Stimulated activated naive B cell treated with anti-CD40 and anti-IgM and Interleukin-4, amounts not matched to agents 10 μg/mL and 1 μg/mL and 100 μg/mL, for 72 hours (primary cell): ENCODE measurements at places on chromosomes 16 and 17.

DNA sequence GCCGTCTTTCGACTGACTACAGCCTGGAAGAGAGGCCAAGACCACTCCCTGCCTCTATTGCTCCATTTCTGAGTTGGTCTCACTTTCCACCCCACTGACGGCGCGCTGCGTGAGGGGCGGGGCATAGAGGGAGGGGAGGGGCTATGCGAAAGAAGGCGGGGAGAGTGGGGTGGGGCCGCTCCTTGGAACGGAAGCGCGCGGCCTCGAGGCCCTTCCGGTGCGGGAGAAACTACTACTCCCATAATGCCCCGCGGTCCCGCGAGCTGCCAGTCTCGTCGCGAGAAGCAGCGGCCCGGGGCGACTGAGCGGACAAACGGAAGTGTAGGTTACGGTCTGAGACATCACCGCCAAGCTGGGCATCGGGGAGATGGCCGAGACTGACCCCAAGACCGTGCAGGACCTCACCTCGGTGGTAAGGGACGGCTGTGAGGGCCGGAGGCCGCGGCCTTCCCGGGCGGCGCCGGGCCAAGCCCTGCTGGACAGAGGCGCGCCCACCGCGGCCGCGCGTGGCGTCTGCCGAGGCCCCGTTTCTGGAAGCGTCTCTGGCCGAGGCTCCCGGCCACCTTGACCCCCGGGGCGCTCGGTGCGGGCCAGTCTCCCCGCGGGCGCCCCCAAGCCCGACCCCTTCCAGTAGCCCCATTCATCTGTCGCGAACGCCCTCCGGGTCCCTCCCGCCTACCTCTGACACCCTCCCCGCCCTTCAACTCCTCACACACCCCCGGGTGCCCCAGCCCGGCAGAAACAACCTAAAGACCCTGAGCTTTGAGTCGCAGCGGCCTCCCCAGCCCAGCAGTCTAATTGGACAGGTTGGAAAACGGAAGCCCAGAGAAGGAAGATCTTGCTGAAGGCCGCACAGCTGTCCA is at the start of gene HSBP1:
Gene HSBP1 (plus strand): TSS at position 269 of the 863 bp plus-strand sequence. CDS start 99 bp downstream, at position 368.
- H3K27me3 ChIP-seq: no peaks in the 10 kb centered on the region
- peak within 1 kb of the TSS; percentile 99 for H3K4me3 ChIP-seq
- peaks cover 35% of the 10 kb centered on the region for H3K4me1 ChIP-seq
- H3K36me3 ChIP-seq: peaks cover 14% of the 10 kb centered on the region
- DNase-seq: peak; percentile 92
- peak within 1 kb of the TSS; percentile 99 for H3K27ac ChIP-seq

GRCh38 chr17:78653382-78653781 is 76.2 kb upstream of the DNAH17 start:
- H3K36me3 ChIP-seq: peaks cover 4% of the 10 kb centered on the region
- H3K4me1 ChIP-seq: no peaks in the 10 kb centered on the region
- no peak overlapping the region for H3K4me3 ChIP-seq
- H3K27me3 ChIP-seq: no peaks in the 10 kb centered on the region

DNA sequence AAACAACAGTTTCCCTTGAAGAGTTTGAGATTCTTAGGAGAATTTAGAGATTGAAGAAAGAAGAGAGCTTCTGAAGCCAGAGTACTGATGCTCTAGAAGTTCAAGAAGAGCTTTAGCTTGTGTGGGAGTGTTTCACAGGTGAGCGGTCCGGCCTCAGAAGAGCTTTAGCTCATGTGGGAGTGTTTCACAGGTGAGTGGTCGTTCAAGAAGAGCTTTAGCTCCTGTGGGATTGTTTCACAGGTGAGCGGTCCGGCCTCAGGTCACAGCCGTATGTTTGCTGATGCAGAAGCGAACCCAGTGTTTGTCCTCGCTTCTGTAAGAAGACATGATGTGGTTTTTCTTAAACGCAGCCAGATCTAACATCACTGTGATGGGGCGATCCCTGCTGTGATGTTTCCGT is 76.4 kb downstream of the SEC14L1 start:
- no peaks in the 10 kb centered on the region for H3K27me3 ChIP-seq
- H3K4me1 ChIP-seq: peaks cover 22% of the 10 kb centered on the region
- no peak overlapping the region for H3K27ac ChIP-seq
- no peak for DNase-seq
- no peak overlapping the region for H3K4me3 ChIP-seq

GRCh38 chr17:78882540-78883088 is 20.4 kb downstream of the CEP295NL start:
- H3K36me3 ChIP-seq: peaks cover 1% of the 10 kb centered on the region
- H3K27ac ChIP-seq: peak overlapping the region; percentile 96
- DNase-seq: peak; percentile 20

DNA sequence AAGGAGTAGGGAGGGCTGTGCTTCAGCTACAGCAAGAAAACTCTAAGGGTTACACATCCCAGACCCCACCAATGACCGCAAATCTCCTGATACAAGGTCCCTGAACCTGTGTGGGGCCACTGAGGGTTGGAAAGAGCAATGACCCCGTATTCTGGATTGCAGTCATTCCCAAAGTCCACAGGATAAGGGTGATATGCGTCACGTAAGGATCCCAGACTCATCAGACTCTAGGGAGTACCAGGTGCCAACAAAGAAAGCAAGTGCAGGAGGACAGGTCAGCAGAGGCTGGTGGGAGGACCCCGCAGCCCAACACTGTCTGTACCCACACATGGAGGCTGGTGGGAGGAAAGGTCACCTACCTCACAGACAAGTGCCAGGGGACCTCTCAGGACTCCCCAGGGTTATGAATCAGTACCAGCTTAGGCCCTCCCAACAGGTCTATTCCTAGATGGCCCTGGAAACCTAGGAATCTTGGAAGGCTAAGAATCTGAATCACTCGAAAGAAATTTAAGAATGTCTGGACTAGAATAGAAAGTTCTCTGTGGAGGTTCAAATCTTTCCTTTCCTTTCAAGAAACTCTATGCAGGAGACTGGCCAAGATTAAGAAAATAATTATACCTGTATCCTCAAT is 16.2 kb downstream of the PITPNA start:
- H3K4me1 ChIP-seq: peaks cover 3% of the 10 kb centered on the region
- H3K36me3 ChIP-seq: peaks cover 56% of the 10 kb centered on the region
- DNase-seq: no peak
- H3K4me3 ChIP-seq: no peak overlapping the region
- no peaks in the 10 kb centered on the region for H3K27me3 ChIP-seq

GRCh38 chr17:2138318-2138717 is 83.4 kb downstream of the HIC1 start:
- H3K27me3 ChIP-seq: no peaks in the 10 kb centered on the region
- DNase-seq: no peak
- peaks cover 5% of the 10 kb centered on the region for H3K36me3 ChIP-seq
- H3K4me3 ChIP-seq: no peak overlapping the region
- peaks cover 24% of the 10 kb centered on the region for H3K4me1 ChIP-seq

GRCh38 chr16:69404275-69404805 is 18.5 kb upstream of the TERF2 start:
- no peak overlapping the region for H3K4me3 ChIP-seq
- H3K27ac ChIP-seq: no peak overlapping the region
- peaks cover 5% of the 10 kb centered on the region for H3K27me3 ChIP-seq
- DNase-seq: no peak
- no peaks in the 10 kb centered on the region for H3K36me3 ChIP-seq
- H3K4me1 ChIP-seq: peaks cover 11% of the 10 kb centered on the region

- H3K4me1 ChIP-seq: peaks cover 68% of the 10 kb centered on the region
- H3K4me3 ChIP-seq: peak overlapping the region; percentile 87
- H3K36me3 ChIP-seq: peaks cover 30% of the 10 kb centered on the region
- DNase-seq: no peak
Observed at GRCh38 chr16:29662729-29663015, 375 bp upstream of the SPN start.

DNA sequence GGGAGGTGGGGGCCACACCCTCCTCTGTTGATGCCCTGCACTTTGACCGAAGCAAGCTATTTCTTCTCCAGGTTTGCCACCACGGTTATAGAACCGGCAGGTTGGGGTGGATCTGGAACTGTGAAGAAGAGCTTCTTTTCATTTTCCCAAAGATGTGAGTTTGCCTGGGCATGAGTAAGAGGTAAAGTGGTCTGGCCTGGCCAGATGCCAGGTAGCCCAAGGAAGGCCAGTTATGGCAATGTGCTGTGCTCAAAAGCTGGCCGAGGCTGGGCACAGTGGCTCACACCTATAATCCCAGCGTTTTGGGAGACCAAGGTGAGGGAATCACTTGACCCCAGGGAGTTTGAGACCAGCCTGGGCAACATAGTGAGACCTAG is 18.7 kb downstream of the ATP6V0D1 start:
- peaks cover 58% of the 10 kb centered on the region for H3K4me1 ChIP-seq
- H3K27ac ChIP-seq: peak overlapping the region; percentile 20
- H3K36me3 ChIP-seq: peaks cover 23% of the 10 kb centered on the region
- no peaks in the 10 kb centered on the region for H3K27me3 ChIP-seq
- no peak overlapping the region for H3K4me3 ChIP-seq

GRCh38 chr17:39237586-39237985 is 11.8 kb upstream of the STAC2 start:
- peaks cover 6% of the 10 kb centered on the region for H3K27me3 ChIP-seq
- no peaks in the 10 kb centered on the region for H3K36me3 ChIP-seq
- no peak overlapping the region for H3K27ac ChIP-seq

GRCh38 chr17:47810200-47810821 is 11.3 kb downstream of the OSBPL7 start:
- peaks cover 77% of the 10 kb centered on the region for H3K36me3 ChIP-seq
- no peaks in the 10 kb centered on the region for H3K27me3 ChIP-seq
- H3K4me1 ChIP-seq: peaks cover 4% of the 10 kb centered on the region
- peak overlapping the region; percentile 37 for H3K27ac ChIP-seq

- H3K36me3 ChIP-seq: peaks cover 1% of the 10 kb centered on the region
- H3K27ac ChIP-seq: no peak overlapping the region
- DNase-seq: no peak
- no peak overlapping the region for H3K4me3 ChIP-seq
Observed at GRCh38 chr17:32771396-32771795, 105.5 kb downstream of the MYO1D start.

GRCh38 chr16:87344931-87345631 is 27.9 kb upstream of the C16orf95 start:
- H3K4me3 ChIP-seq: no peak overlapping the region
- H3K36me3 ChIP-seq: peaks cover 53% of the 10 kb centered on the region
- H3K27ac ChIP-seq: peak overlapping the region; percentile 94
- no peaks in the 10 kb centered on the region for H3K27me3 ChIP-seq
- DNase-seq: peak; percentile 11

DNA sequence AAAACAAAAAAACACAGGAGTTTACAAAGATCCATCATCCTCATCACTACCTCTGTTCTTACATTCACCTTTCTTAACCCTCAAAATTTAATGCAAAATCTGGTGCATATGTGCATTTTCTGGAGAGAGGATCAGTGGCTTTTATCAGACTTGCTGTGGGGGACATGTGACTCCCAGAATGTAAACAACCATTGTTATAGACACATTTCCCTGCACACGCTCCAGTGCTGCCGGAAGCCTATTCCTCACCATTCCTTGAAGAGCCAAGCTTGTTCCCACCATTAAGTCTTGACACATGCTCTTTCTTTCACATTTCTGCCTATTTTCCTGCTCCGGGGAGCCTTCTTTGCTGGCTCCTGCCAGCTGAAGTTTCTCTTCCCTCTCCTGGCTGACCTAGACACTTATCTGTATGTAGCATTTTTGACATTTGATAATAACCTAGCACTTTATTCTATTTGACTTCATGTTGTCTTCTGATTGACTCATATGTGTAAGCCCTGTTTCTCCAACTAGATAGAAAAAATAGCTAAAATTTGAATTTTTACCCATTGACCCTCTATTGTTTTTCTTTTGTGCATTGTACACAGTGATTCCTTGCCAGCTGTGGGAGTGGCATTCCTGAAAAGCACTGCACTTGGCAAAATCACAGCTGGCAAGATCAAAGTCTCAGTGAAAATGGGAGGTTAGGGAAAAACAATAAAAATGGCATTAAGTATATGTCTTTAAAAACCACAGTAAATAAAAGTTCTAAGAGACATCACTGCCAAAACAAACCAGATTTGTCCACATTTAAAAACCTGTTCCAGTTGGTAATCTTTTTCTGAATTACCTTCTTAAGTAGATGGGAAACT is 76.8 kb upstream of the CIBAR2 start:
- H3K27me3 ChIP-seq: peaks cover 34% of the 10 kb centered on the region
- H3K27ac ChIP-seq: no peak overlapping the region
- H3K4me1 ChIP-seq: no peaks in the 10 kb centered on the region
- no peak overlapping the region for H3K4me3 ChIP-seq
- DNase-seq: no peak
- H3K36me3 ChIP-seq: no peaks in the 10 kb centered on the region

GRCh38 chr16:30406795-30407101 is 658 bp upstream of the ZNF771 start:
- H3K27me3 ChIP-seq: no peaks in the 10 kb centered on the region
- peak overlapping the region; percentile 91 for H3K4me3 ChIP-seq
- H3K36me3 ChIP-seq: peaks cover 5% of the 10 kb centered on the region
- no peak for DNase-seq

- peaks cover 21% of the 10 kb centered on the region for H3K4me1 ChIP-seq
- H3K27ac ChIP-seq: peak overlapping the region; percentile 47
Observed at GRCh38 chr16:71412270-71413160, 29.3 kb downstream of the TLE7 start.

DNA sequence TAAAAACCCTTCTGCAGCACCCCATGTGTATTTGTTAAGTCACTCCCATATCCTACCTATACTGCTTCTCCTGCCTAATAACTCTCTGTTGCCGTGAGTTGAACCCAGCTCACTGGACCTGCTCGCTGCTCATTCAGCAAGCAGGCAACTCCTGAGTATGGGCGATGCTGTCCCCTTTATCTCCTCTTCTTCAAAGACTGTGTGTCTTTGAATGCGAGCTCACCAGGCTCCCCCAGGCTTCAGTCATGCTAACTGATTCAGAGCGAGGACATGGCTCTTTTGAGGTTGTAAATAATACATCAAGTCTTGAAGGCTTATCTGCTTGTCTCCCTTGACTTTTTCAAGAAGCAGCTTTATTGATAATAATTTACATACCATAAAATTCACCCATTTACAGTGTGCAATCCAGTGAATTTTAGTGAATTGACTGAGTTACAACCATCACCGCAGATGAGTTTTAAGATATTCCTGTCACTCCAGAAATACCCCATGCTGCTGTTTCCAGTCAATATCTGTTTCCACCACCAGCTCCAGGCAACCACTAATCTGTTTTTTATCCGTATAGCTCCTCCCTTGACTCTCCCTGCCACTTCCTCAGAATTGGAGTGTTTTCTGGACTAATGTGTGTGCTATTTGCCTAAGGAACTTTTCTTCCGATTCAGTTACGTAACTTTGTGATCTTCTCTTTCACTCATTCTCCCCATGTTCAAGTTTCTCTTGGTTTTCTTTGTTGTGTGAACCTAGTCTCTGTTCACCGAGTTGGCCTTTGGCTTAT is 132.2 kb downstream of the SPECC1 start:
- H3K27ac ChIP-seq: no peak overlapping the region
- DNase-seq: no peak
- no peak overlapping the region for H3K4me3 ChIP-seq
- peaks cover 5% of the 10 kb centered on the region for H3K27me3 ChIP-seq
- no peaks in the 10 kb centered on the region for H3K36me3 ChIP-seq

GRCh38 chr16:8585041-8585440 is 5.3 kb downstream of the TMEM114 start:
- H3K27me3 ChIP-seq: peaks cover 43% of the 10 kb centered on the region
- H3K4me3 ChIP-seq: no peak overlapping the region
- H3K4me1 ChIP-seq: peaks cover 17% of the 10 kb centered on the region
- H3K27ac ChIP-seq: no peak overlapping the region
- H3K36me3 ChIP-seq: peaks cover 3% of the 10 kb centered on the region
